ENCODE measurements at places on chromosomes 7 and 10.

- no peak for DNase-seq
These were observed 38.9 kb downstream of the MKI67 start for GRCh38 chr10:128087146-128087883.

DNA sequence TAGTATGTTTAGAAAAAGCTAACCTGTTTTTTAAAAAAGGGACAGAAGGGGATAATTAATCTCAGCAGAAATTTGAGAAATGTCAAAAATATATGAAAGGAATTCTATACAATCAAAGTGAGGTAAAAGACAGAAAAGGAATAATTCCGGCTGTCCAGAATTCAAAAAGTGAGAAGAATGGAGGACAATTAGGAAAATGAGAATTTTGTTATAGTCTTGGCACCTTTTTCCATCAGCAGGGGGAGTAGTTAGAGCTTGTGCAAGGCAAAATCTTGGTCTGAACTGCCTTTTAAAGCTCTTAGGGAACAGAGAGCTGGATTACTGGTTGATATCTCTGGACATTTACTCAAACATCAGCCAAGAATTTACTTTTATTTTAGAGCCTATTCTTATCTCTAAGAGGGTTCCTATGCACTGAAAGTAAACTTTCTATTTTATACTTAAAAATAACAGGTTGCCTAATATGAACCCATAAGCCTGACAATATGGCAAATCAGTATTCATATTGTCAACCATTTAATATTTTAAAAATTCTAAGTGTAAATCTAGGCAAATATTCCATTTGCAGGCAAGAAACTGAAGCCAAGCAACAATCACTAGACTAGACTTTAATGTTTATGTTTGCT, 185.6 kb downstream of the ANK3 start:
- DNase-seq: no peak

DNA sequence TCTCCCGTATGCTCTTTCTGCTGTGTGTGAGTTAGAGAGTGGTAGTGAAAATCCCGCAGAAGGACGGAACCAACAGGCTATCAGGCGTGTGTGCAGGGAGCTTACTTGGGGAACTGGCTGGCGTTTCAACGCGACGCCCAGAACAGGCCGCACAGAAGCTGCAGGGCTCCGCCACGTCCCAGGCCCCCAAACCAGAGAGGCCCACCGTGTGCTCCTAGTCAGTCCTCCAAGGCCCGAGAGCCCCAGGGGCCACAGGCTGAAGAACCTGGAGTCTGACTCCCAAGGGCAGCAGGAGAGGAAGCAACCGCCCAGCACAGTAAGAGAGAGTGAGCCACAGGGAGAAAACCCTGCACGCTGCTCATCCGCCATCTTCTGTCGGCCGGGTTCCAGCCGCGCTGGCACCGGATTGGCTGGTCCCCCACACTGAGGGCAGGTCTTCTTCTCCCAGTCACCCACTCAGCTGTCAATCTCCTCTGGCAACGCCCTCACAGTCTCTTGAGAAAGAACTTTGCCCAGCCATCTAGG, 730.6 kb upstream of the VSTM2A start:
- DNase-seq: no peak

DNA sequence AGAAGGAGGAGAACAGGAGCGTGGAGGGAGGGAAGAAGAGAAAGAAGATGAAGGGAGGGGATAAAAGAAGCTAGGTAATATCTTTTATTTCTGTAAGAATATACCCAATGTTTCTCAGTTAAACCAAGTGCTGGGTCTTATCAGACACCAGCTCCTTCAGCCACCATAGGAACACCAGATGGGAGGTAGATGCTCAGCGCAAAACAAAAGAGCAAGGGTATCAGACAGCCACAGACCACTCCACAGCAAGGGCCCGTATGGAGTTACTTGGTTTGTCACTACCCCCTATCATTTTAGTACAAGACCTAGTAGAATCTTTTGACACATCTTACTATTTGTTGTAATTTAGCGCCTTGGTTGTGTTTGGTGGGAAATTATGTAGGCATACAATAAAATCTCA, 65.9 kb upstream of the FAM133B start:
- no peak for DNase-seq

- no peak for DNase-seq
These were observed at the start of gene CCL24 for GRCh38 chr7:75813781-75814236. Gene CCL24 (minus strand): TSS chr7:75813806. CDS start chr7:75813715, 91 bp downstream.

DNA sequence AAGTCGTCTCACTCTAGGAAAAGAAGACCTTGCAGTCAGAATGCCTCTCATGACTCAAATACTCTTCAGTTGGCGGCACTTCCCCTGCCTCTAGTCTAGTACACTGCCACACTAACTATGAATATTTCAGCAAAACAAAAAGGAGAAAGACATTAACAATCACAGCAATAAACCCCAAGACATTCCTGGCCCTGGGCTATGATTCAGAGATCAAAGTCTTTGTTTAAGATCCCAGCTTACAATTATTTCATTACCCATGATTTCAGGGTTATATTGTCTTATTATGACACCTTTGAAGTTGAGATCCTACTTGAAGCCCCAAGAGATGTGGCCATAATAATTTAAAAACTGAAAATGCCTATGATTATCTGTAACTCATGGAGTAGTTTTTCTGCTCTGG, 597.5 kb downstream of the REEP3 start:
- DNase-seq: no peak

GRCh38 chr7:100623951-100624824, 11.8 kb downstream of the MOSPD3 start:
- DNase-seq: no peak

GRCh38 chr10:109953766-109954165, 30.5 kb upstream of the XPNPEP1 start:
- no peak for DNase-seq

- no peak for DNase-seq
These were observed 164.0 kb downstream of the SDK1 start for GRCh38 chr7:3464900-3465622.

- no peak for DNase-seq
These were observed 261.2 kb downstream of the C7orf25 start for GRCh38 chr7:42650701-42651100.

GRCh38 chr7:83326223-83326622, 163.5 kb upstream of the PCLO start:
- no peak for DNase-seq

DNA sequence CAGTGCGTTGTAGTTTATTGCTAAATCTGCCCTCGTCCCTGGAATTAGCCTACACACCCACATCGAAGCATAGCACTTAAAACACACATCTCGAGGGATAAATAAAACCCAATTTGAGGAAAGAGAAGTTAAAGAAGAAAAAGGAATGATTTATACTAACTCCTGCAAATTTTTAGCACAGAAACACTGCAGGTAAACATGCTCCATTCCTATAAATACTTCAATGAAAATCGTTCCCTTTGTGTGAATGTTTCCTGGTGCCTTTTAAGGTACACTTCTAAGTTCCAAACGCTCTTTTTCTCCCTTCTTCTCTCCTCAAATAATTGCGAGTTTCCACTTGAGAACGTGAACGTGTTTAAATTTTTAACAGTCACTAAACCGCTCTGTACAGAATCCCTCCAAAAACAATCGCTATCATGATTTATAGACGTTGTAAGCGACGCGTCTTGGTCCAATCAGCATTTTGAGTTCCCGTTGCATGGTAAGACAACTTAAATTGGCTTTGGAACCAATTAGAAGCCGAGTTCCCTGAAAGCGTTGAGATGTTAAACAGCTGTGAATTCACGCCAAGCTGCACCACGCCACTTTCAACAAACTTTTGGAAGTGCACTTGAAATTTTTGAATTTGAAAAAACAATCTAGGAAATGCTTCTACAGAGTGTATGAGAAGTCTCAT, 12.5 kb upstream of the EBLN1 start:
- DNase-seq: peak; percentile 21

DNA sequence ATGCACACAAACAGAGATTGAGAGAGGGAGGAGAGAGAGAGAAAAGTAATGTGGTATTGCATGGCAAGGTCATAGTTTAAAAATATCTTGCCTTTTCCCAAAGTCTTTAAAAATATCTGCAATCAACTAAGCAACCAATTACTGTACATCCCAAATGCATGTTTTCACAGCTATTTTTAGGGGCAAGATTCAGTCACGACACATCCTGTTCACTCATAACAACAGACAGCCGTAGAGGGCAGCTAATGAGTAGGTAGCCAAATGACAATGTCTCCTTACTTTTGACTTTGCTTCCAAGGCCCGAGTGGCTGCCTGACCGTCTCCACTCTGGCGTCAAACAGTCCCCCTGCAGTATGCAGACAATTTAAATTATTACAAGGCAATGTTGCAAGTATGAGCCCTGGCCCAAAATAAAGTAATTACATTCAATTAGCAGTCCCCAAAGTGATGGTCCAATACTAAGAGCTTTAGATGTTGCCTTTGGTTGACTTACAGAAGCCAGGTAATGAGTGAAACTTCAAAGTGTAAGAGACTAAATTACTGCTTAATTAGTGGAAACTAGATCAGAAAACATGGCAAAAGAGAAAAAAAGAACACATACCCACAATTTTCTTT, 162.9 kb downstream of the MBL2 start:
- DNase-seq: no peak

DNA sequence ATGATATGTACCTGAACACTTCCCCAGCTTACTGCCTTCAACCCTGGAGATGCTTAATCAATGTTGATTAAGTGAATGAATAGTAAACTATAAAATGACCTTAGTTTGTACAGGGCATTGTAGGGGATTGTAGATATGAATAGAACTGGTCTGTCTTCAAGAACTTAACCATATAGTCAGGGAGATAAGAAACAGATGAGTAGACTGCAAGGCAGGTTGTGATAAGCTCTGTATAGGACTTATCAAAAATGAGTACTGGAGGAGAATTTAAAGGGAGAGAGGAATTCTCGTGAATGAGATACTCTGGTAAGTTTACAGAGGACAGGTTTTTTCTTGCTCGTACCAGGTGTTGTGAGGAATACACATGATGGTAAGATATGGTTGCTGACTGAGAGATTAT, 27.6 kb downstream of the SGPL1 start:
- no peak for DNase-seq

- DNase-seq: no peak
These were observed 42.6 kb downstream of the CNOT4 start for GRCh38 chr7:135467207-135467711.

- DNase-seq: no peak
These were observed 29.5 kb upstream of the ZNF107 start for GRCh38 chr7:64636386-64636785.

GRCh38 chr10:82206831-82207230, 331.8 kb downstream of the NRG3 start:
- no peak for DNase-seq

- DNase-seq: no peak
These were observed 10.1 kb upstream of the MYL7 start for GRCh38 chr7:44150966-44151941.

DNA sequence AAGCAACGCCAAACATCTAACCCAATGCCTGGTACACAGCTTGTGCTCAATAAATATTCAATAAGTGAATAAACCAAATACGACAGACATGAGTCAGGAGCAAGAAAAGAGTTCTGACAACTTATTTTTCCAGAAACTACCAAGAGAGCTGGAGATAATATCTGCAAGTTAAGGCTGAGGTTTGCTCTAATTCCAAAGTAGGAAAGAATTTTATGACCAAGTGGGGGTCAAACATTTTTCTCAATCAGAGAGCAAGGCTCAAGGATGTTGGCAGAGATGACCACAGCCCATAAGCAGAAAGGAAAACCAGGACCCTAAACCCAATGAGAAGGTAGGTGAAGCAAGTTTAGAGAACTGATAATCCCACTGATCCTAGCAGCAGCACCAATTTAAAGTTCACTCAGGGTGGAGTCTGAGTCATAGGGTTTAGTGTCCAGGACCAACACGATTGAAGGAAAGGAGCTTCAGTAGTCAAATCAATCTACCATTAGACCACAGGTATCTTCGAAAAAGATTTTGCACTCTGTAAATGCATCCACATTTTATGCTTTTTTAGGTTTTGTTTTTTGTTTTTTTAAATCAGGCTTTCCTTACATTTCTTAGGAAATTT, 49.3 kb upstream of the KCNIP2 start:
- no peak for DNase-seq

- DNase-seq: no peak
These were observed 14.6 kb upstream of the ECHDC3 start for GRCh38 chr10:11727563-11727962.

GRCh38 chr7:75756991-75757676, 14.9 kb downstream of the CCL26 start:
- no peak for DNase-seq

- DNase-seq: no peak
These were observed 16.7 kb upstream of the FRA10AC1 start for GRCh38 chr10:93718937-93719725.

- no peak for DNase-seq
These were observed 16.8 kb downstream of the DLD start for GRCh38 chr7:107907790-107908189.

- no peak for DNase-seq
These were observed 8.0 kb upstream of the CCDC71L start for GRCh38 chr7:106668861-106669524.
